Activated naive CD8-positive, alpha-beta T cell treated with anti-CD3 and anti-CD28 coated beads for 36 hours (primary cell): ENCODE measurements at places on chromosomes 13 and 19. TPM values are rescaled to one million over a fixed set of nuclear protein-coding genes. Genes with fewer than 3 reads are reported as not detected.

KLC3 gene
- total RNA-seq: not detected

ZNF540 gene
- 0.82 TPM for total RNA-seq

- DNase-seq: no peak
These were observed 60.9 kb downstream of the RYR1 start for GRCh38 chr19:38494379-38494778.

EDDM13 gene
- 1.5 TPM for total RNA-seq

GRCh38 chr19:18657590-18658365 lies 20.9 kb downstream of the KLHL26 start:
- no peak for DNase-seq

DNA sequence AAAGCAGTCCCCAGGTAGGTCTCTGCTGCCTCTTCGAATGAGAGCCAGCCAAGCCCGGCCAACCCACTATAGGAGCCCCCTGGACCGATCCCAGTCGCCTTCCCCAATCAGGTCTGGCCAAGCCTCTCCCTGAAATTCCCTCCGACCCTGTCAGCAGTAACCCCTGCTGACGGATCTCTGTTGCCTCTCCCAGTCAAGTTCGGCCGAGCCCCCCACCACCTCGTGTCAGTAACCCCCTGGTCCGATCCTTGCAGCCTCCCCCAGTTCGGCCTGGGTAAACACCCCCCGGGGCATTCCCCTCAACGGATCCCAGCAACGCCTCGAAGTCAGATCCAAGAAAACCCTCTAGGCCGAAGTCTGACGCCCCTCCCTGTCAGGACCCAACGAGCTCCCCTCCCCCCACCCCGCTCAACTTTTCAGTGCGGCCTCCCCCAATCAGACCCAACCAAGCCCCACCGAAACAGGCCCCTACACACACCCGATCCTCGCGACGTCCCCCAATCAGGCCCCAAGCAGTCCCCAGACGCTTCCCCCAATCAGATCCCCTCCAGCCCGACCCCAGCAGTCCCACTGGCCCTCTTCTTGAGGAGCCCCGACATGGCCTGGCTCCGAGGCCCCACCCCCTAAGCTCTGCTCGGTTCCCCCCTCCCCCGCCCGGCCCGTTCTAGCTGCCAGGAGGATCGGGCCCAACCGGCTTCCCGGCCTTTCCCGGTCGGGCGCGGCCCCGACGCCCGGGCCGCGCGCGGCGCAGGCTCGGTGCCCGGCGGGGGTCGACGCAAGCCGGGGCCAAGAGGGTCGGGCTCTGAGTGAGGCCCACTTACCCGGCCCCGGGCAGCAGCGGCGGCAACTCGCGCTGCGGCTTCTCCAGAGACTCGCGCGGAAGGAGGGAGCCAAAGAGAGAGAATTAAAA lies 1.8 kb downstream of the TNPO2 start:
- DNase-seq: peak; percentile 67

DNA sequence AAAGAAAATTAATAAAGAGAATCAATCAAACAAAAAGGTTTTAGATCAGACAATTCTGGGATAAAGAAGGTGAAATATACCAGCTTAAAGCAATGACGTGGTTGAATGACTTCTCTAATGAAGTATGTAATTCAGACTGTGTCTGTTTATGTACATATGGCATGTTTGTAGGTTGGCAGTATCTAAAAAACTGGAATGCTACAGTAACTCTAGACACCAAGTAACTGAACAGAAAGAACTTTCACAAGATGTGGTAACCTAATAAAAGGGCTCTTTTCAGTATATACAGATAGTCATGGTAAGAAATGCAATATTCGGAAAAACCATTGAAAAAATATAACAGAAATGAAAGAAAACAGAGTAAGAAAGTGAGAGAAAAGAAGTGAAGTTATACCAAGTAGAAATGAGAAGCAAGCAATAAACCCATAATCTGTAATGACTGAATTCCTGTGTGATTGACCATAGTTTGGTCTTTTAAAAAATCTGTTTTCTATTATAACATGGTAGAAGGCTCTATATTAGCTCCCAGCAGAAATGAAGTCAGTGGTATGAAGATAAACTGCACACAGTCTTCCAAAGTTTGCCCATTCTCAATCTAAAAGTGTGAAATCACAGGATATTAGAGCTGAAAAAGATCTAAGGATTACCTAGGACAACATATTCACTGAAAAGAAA lies 31.4 kb downstream of the ELF1 start:
- DNase-seq: no peak

- DNase-seq: no peak
These were observed 822.9 kb upstream of the PRR20A start for GRCh38 chr13:56317841-56318240.

GRCh38 chr13:41122838-41123237 lies 9.8 kb downstream of the KBTBD6 start:
- no peak for DNase-seq

IGFL1 gene
- not detected for total RNA-seq

- DNase-seq: no peak
These were observed 6.5 kb downstream of the CARS2 start for GRCh38 chr13:110699148-110700145.

GRCh38 chr19:29831041-29831548 lies 19.3 kb downstream of the CCNE1 start:
- DNase-seq: peak; percentile 62

ZNF490 gene
- total RNA-seq: 7.7 TPM

DNA sequence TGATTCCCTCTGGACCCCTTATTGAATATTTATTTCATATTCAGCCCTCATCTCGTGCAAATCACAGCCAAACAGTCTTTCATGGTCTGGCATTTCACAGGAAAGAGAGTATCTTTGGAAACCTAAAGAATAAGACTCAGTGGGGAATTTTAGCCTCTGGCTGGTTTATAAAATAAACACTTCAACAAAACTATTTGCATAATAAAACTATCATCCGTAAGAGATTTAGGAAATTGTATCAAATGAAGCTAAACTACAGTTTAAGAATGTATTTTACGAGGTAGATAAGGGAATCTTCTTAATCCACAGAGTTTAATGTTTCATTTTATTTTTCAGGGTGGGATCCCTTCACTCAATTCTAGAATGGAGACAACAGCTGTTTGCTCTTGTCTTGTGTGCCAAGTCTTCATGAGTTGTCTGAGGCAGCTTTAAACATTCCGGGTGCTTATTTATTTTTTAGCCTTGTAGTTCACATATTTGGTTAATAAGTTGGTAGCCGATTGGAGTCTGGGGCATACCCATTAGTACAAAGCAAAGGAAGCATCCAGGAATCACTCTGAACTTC lies 634.4 kb upstream of the KLF12 start:
- DNase-seq: no peak

ATXN8OS gene
- total RNA-seq: not detected

- peak; percentile 85 for DNase-seq
These were observed at the start of gene WIZ for GRCh38 chr19:15449620-15450527. Gene WIZ, minus strand, starts transcription at chr19:15449956. Its CDS starts 1,649 bp downstream, at chr19:15448307.

DNA sequence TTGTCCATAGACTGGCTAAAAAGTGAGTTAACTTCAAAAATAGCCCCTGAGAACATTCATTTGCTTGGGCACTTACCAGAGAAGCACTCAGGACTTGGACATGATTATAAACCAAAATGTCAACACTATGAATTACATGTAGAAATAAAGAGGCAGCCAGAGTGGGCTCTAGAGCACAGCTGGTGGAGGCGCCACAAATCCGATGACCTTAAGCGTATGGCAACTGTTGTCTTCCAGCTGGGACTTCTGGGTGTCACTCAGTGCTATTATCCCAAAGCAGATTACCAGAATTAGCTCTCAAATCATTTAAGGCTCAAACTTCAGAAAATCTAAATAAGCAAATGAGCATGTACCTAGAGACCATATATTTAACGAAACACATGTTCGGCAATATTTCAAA lies 1255.5 kb upstream of the SLC10A2 start:
- DNase-seq: no peak

DNA sequence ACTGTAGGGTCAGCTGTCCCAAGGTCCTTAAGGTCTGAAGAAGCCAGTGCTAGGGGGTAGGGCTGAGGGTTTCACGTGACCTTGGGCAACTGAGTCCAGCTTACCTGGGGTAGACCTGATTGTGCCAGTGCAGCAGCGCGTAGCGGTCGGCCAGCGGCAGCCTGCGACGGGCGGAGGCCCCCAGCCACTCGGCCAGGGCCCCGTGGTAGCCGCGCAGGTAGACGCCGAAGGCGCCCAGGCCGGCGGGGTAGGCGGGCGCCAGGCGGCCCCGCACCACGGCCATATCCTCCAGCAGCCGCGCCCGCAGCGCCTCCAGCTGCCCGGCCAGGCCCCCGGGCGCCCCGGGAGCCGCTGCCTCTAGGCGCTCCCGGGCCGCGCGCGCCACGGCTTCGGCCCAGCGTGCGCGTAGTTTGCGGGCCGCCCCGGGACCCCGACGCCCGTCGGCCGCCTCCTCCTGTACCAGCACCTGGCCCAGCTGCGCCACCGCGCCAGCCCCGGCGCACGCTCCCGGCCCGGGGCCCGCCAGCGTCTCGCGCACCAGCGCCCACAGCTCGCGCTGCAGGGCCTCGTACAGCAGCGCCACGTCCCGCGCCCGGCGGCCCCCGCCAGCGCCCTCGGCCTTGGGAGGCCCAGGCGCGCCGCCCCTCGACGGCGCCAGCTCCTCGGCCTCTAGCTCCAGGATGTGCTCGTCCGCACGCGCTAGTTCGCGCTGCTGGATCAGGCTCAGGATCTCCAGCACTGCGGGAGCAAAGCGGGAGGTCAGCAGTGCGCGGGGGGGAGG lies 10.9 kb downstream of the EXOC3L2 start:
- no peak for DNase-seq

TBC1D4 gene
- 46.1 TPM for total RNA-seq

ZSCAN4 gene
- not detected for total RNA-seq

DNA sequence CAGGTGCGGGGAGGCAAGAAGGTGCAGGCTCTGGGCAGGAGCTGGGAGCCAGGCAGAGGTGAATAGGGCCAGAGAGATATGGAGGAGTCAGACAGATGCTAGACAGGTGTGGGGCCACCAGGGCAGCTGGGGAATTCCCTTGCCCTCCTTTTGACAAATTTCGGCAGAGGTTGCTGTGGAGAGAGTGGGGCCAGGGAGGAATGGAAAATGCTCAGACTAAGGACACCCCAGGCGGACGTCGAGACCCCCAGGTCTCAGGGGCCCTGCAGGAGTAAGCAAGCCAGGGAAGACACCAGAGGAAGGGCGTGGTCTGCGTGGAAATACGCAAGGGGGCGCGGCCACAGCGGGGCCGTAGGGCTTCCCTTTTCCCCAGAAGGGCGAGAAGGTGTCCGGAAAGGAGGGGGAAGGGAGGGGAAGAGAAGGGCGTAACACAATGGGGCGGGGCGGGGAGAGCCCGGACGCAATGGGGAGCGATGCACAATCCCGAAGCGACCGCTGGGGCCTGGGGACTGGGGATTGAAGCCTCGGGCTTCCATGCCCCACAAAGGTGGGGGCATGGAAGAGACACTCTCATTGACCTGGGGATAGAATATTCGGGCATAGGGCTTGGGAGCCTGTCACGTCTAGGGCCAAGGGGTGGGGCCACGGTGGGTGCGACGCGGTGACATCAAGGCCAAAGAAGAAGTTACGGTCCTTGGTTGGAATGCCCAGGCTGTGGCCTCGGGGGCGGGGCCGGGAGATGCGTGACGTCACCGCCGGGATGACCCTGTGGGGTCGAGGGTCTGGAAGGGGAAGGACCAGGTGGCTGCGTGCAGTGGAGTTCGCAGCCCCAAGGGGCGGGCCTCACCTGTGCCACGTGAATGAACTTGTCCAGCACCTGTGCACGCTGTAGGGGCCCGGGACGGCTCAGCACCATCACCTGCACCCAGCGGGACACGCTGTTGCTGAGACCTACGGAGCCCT lies 8.2 kb downstream of the RASGRP4 start:
- DNase-seq: peak; percentile 64

- DNase-seq: peak; percentile 55
These were observed 21.3 kb downstream of the VRK3 start for GRCh38 chr19:50003810-50004419.

GRCh38 chr13:51832471-51833152 lies 12.4 kb downstream of the TMEM272 start:
- DNase-seq: no peak

DNA sequence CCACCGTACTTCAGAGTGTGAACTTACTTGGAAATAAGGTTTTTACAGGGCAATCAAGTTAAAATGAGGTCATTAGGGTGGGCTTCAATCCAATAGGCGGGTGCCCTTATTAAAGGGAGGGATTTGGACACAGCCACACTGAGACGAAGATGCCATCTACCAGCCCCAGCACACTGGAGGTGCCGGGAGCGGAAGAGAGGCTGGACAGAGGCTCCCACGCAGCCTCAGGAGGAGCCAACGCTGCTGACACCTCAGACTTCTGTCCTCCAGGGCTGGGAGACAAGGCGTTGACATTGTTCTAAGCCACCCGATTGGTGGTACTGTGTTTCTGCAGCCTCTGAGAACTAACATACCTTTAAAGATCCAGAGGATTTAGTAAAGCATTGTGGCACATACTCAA lies 12.6 kb upstream of the RAB20 start:
- no peak for DNase-seq

- DNase-seq: no peak
These were observed 43.7 kb upstream of the LDLR start for GRCh38 chr19:11045536-11045935.

ZNF460 gene
- total RNA-seq: 40.5 TPM

- DNase-seq: no peak
These were observed 20.7 kb upstream of the OLFM4 start for GRCh38 chr13:53007872-53008271.

DNA sequence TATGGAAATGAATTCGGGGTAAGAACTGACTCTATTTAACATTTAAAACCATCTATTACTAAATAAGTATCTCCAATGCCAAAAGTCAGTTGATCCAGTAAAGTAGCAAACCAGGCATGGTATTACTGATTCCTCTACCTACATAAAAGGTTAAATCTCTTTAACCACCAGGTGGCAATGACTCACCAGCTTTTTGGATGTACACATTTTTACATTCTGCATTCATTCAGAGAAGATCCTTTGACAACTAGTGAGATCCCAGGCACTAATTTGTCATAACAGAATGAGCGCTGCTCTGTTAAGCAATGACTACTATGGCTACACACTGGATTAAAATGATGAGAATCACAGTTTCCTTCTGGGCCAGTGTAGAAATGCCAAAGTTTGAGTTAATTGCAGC lies 329.8 kb upstream of the GPC6 start:
- no peak for DNase-seq

- DNase-seq: no peak
These were observed 2.4 kb downstream of the BTBD2 start for GRCh38 chr19:2012941-2013682.

- DNase-seq: no peak
These were observed 158.4 kb upstream of the FNDC3A start for GRCh38 chr13:48817166-48817802.

CGB2 gene
- not detected for total RNA-seq
